ENCODE measurements at places on chromosomes 13 and 19. TPM values are rescaled to one million over a fixed set of nuclear protein-coding genes. Genes with fewer than 3 reads are reported as not detected.

DNA sequence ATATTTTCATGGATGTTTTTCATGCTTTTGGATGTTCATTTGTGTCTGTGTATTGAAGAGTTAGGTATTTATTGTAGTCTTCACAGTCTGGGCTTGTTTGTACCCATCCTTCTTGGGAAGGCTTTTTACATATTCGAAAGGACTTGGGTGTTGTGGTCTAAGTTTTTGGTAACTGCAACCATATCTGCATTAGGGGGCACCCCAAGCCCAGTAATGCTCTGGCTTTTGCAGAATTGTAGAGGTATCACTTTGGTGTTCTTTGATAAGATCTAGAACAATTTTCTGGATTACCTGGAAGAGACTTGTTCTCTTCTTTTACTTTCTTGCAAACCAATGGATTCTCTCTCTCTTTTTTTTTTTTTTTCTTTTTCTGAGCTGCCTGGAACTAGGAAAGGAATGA lies 581.3 kb downstream of the DACH1 start:
- no peaks in the 10 kb centered on the region for H3K27me3 ChIP-seq
- no peak for DNase-seq
- H3K36me3 ChIP-seq = peaks cover 2% of the 10 kb centered on the region

- no peak overlapping the region for H3K4me3 ChIP-seq
Observed at GRCh38 chr13:27194209-27194608, 22.6 kb upstream of the USP12 start.

DNA sequence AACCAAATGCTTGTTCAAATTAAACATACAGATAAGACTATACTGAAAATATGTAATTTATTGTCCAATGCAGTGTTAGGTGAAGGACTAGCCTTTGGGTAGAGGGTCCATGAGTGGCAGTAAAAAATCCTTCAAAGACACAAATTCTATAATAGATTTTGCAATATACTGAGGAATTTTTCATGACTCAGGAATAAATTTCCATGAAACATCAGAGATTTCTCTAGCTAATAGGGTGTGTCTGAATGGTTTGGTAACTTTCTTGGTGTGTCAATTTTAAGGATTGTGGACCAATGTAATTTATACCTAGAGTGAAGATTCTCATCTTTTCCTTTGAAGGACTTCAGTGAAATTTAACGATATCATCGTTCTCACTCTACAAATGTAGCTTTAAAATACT lies 546.7 kb downstream of the SLITRK5 start:
- no peaks in the 10 kb centered on the region for H3K4me1 ChIP-seq
- H3K27me3 ChIP-seq = no peaks in the 10 kb centered on the region
- H3K27ac ChIP-seq = no peak overlapping the region
- no peak for DNase-seq
- no peaks in the 10 kb centered on the region for H3K36me3 ChIP-seq
- H3K4me3 ChIP-seq = no peak overlapping the region

DNA sequence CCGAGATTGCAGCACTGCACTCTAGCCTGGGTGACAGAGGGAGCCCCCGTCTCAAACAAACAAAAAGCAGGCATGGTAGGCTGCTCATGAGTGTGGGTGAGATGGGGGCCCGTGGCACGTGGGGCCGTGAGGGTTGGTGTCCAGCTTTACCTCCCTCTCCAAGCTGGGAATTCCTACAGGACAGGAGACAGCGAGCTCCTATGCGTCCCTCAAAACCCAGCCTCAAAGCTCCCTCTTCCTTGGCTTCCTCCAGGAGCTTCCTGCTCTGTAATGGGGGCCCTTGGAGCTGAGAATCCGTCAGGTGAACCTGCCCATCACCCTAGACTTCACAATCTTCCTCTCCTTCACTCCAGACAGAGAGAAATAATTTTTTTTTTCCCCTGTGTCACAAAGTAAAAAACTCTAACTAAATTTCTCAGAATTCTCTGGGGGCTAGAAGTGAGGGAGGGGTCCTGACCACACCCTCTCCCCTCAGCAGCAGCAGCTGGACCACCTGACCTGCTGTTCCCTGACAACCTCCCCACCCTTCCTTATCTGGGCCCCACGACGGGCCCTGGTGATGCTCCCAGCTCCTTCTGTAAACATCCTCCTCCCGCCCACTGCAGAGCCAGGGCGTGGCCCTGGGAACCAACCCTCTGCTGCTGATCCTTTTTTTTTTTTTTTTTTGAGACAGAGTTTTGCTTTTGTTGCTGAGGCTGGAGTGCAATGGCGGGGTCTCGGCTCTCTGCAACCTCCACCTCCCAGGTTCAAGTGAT lies 22.1 kb upstream of the WDR18 start:
- H3K4me1 ChIP-seq = peaks cover 2% of the 10 kb centered on the region
- H3K27ac ChIP-seq = peak overlapping the region; percentile 77
- H3K36me3 ChIP-seq = peaks cover 2% of the 10 kb centered on the region

DNA sequence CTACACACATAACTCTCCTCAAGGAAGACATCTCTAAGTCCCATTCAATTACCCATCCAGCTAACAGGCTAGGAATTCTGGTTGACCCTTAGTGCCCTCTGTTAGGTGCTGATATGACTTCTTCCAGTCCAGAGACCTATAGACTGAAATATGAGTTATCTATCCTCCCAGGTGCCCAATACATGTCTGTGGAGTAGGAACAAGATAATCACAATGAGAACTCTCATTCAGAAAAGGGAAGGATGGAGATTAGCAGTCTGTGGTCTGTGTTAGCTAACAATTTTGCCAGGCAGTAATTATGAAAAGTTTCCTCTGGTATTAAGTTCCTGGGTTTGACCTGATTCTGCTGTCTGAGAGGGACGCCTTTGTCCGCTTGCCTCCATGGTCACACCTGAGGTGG lies 44.2 kb upstream of the SLAIN1 start:
- H3K27me3 ChIP-seq = no peaks in the 10 kb centered on the region
- no peaks in the 10 kb centered on the region for H3K36me3 ChIP-seq
- H3K27ac ChIP-seq = no peak overlapping the region
- no peak for DNase-seq
- no peak overlapping the region for H3K4me3 ChIP-seq
- H3K4me1 ChIP-seq = no peaks in the 10 kb centered on the region

DNA sequence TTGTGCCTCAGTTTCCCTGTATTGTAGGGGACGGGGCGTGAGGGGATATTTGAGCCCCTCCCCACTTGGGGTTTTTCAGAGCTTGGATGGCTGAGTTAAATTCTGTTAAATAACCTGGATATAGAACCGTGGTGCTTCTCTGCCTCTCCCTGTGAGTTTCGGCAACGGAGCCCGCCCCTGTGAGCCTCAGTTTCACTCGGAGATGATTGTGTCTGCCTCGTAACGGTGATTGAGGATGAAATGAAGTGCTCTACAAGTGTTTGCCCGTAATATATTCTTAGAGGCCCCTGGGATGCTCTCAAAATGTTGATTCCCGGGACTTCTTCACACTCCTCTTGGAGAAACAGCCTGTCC lies 509 bp downstream of the KXD1 start:
- DNase-seq = no peak
- peak overlapping the region; percentile 94 for H3K27ac ChIP-seq
- H3K4me1 ChIP-seq = peaks cover 17% of the 10 kb centered on the region
- H3K4me3 ChIP-seq = peak overlapping the region; percentile 92
- H3K36me3 ChIP-seq = peaks cover 3% of the 10 kb centered on the region
- H3K27me3 ChIP-seq = no peaks in the 10 kb centered on the region

- no peak for DNase-seq
- no peaks in the 10 kb centered on the region for H3K27me3 ChIP-seq
- peak overlapping the region; percentile 85 for H3K4me3 ChIP-seq
- H3K36me3 ChIP-seq = no peaks in the 10 kb centered on the region
- peak overlapping the region; percentile 90 for H3K27ac ChIP-seq
Observed at GRCh38 chr19:15299568-15300409, 32.5 kb downstream of the BRD4 start.

DNA sequence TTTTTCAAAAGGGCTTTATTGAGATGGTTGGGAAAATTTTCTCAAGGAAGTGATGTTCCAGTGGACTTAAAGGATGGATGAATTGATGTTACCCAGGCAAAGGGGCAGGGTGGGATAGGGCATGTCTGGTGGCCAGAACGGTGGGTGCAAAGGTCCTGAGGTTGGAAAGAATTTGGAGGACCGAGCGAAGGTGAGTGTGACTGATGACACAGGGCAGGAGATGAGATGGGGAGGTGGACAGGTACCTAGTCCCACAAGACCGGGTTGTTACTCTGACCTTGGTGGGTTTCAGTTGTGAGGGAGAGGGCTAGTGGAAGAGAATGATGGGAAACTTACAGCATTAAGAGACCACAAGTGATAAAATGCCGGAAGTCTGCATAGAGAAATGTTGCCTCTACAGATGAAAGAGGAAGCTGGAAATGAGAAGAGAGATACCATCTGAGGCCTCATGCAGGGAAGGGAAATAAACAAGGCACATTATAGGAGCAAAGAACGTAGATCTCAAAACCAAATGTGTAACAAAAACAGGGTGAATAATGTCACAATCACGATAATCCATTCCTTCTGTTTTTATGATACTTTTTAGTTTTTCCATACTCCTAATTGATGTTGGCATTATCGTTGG lies 4.5 kb downstream of the ADGRE1 start:
- H3K27me3 ChIP-seq = no peaks in the 10 kb centered on the region
- peak overlapping the region; percentile 67 for H3K4me3 ChIP-seq
- no peak for DNase-seq
- no peaks in the 10 kb centered on the region for H3K36me3 ChIP-seq
- H3K27ac ChIP-seq = peak overlapping the region; percentile 37
- peaks cover 22% of the 10 kb centered on the region for H3K4me1 ChIP-seq

DNA sequence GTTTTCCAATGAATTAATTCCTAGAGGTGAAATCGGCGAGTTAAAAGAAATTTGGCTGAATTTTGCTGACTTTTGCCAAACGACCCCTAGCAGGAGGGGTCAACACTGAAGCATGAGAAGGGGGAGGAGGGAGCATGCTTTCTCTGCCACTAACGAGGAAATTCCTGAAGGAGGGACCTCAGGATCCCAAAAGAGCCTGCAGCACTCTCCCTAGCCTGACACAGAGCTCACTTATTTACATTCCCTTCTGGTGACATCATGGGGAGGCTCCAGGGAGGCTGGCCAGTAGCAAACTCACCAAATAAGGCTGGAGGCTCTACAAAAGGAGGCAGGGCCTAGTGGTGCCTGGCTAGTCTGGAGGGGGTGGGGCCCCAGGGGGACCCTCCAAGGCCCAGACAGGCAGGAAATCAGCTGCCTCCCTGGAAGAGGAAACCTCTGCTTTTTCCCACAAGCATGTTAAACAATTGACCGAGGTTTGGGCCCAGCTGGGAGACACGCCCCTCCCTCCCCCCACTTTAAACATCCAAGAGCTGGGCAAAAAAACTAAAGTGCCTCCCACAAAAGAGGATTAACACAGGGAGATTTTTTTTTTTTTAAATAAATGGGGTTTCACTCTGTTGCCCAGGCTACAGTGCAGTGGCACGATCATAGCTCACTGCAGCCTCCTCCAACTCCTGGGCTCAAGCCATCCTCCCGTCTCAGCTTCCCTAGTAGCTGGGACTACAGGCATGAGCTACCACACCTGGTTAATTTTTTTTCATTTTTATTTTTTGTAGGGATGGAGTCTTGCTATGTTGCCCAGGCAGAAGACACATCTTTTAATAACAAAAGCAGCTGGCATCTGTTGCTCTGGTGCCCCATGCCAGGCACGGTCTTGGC lies 2.1 kb downstream of the DAPK3 start:
- H3K4me3 ChIP-seq = peak overlapping the region; percentile 94
- no peaks in the 10 kb centered on the region for H3K27me3 ChIP-seq
- DNase-seq = no peak

DNA sequence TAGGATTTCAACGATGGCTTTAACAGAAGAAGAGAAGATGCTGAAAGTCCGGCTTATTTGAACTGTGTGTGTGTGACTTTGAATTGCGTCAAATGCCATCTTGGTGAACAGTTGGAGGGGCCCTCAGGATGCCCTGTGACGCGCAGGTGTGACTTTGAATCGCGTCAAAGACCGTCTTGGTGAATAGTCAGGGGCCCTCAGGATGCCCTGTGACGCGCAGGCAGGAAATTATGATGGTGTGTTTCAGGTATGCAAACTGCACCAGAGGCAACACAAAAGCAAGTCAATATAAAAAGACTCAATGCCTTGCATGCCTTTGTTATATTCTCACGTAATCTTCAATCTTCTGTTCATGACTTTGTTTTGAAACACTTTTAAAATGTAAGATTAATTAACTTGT lies 29.2 kb downstream of the ATP11A start:
- DNase-seq = no peak
- H3K4me3 ChIP-seq = no peak overlapping the region
- H3K27me3 ChIP-seq = no peaks in the 10 kb centered on the region

- H3K4me1 ChIP-seq = peaks cover 21% of the 10 kb centered on the region
- H3K4me3 ChIP-seq = peak overlapping the region; percentile 69
- DNase-seq = no peak
- H3K36me3 ChIP-seq = no peaks in the 10 kb centered on the region
- H3K27me3 ChIP-seq = no peaks in the 10 kb centered on the region
Observed at GRCh38 chr19:46014534-46014933, 8.3 kb downstream of the PGLYRP1 start.

DNA sequence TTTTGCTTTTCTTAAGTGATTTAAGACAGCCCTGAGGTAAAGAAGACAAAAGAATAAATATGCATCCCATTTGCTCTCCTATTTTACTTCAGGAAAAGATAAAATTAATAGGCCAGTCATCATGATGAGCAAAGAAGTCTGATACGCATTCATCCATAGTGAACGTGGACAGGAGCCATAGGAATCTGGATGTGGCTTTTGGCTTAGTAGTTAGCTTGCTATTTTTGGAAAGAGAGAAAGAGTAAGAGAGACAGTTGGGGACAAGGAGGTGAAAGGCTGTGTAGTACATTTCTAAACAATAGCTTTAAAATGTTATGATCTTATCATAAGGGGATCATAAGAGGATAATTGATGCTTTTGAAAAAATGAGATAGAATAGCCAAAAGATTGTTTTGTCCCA lies 545.2 kb downstream of the IRS2 start:
- no peak overlapping the region for H3K4me3 ChIP-seq
- H3K27me3 ChIP-seq = peaks cover 16% of the 10 kb centered on the region
- no peaks in the 10 kb centered on the region for H3K36me3 ChIP-seq
- DNase-seq = no peak
- H3K27ac ChIP-seq = no peak overlapping the region

DNA sequence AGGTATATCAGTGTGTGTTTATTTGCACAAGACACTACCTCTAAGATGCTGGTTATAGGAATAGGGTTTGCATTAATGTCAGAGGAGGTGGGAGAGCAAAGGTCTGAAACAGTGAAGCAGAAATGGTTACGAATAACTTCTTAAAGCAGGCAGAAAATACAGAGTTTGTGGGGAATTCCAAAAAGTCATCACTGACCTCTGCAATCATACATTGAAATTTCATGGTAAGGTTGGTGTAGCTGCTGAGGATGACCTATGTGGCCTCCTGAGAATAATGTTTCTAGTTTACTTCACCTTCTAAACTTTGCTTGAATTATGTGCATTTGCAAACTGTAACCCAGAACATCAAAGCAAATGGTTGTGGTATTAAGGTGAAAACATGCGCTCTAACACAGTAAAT lies 280.1 kb downstream of the PCDH20 start:
- H3K4me3 ChIP-seq = no peak overlapping the region
- no peaks in the 10 kb centered on the region for H3K27me3 ChIP-seq
- no peak for DNase-seq
- H3K4me1 ChIP-seq = no peaks in the 10 kb centered on the region

- H3K27ac ChIP-seq = peak overlapping the region; percentile 16
- no peaks in the 10 kb centered on the region for H3K27me3 ChIP-seq
- no peak overlapping the region for H3K4me3 ChIP-seq
- no peaks in the 10 kb centered on the region for H3K36me3 ChIP-seq
Observed at GRCh38 chr19:14545716-14546082, 16.3 kb downstream of the TECR start.

Gene FBN3
- not detected for total RNA-seq

Gene AKAP8L
- total RNA-seq = 116 TPM

Gene F10
- total RNA-seq = not detected

Gene UBE2L5
- not detected for total RNA-seq

Gene ELOF1
- 33.9 TPM for total RNA-seq

Gene METTL21C
- total RNA-seq = not detected

Gene FAM124A
- total RNA-seq = not detected

Measured in T-helper 17 cell (primary cell).